Spinal cord (tissue), 10 donors: ENCODE measurements at places on chromosomes 13 and 19. TPM values are rescaled to one million over a fixed set of nuclear protein-coding genes. Genes with fewer than 3 reads are reported as not detected.
A peak's percentile ranks its signal among the peaks of the same experiment; 100 is the strongest.

The CEACAM3 gene
- total RNA-seq: not detected

The LRRC4B gene
- 30.4 TPM for total RNA-seq

The TEX30 gene
- total RNA-seq: 13.5 TPM

DNA sequence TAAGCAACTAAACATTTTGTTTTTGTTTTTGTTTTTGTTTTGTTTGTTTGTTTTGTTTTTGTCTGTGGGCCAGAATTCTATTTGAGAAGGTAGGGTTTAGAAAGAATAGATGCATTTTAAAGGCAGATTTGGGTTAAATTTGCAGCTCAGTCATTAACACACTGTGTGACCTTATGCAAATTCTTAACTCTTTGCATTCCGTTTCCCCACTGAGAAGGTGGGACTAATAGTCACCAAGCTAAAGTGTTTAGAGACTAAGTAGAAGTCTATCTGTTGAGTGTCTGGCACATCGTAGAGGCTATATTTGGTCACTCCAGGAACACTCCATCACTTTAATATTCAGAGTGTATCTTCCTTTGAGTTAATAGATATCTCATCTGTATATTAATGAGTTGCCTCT lies 87.1 kb downstream of the CCNA1 start:
- DNase-seq: no peak
- H3K4me1 ChIP-seq: no peaks in the 10 kb centered on the region
- no peaks in the 10 kb centered on the region for H3K36me3 ChIP-seq
- no peaks in the 10 kb centered on the region for H3K27me3 ChIP-seq

DNA sequence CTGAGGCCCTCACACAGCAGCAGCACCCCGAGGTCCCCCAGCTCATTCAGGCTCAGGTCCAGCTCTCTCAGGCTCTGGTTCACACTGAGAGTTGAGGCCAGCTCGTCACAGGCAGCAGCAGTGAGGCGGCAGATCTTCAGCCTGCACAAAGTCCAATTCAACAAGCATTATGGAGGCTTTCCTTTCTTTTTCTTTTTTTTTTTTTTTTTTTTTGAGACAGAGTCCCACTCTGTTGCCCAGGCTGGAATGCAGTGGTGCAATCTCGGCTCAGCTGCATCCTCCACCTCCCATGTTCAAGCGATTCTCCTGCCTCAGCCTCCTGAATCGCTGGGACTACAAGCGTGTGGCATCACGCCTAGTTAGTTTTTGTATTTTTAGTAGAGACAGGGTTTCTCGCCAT lies 22.9 kb downstream of the NLRP12 start:
- no peaks in the 10 kb centered on the region for H3K4me1 ChIP-seq
- H3K27me3 ChIP-seq: no peaks in the 10 kb centered on the region
- no peak for DNase-seq

The APOC4 gene
- total RNA-seq: not detected

DNA sequence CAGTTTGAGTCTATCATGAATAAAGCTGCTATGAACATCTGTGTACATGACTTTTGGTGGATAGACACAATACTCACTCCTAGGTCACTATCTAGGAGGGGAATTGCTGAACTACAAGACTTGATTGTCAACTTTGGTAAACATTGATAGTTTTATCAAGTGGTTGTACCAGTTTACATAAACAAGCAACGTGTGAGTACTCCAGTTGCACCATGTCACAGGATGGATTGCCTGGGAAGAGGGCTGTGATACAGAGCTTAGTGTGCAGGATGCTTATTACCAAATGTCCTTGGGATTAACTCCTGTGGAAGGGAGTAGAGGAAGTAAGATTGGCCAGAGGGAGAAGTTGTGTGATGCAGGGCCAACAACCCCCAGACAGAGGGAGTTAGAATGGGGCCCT lies 37.7 kb downstream of the RAP2A start:
- H3K27ac ChIP-seq: no peak overlapping the region
- no peaks in the 10 kb centered on the region for H3K36me3 ChIP-seq
- no peak for DNase-seq
- no peak overlapping the region for H3K4me3 ChIP-seq

- peaks cover 2% of the 10 kb centered on the region for H3K36me3 ChIP-seq
- no peaks in the 10 kb centered on the region for H3K4me1 ChIP-seq
- H3K27me3 ChIP-seq: no peaks in the 10 kb centered on the region
- no peak for DNase-seq
Measured at GRCh38 chr19:38448225-38448624, 14.7 kb downstream of the RYR1 start.

- no peaks in the 10 kb centered on the region for H3K36me3 ChIP-seq
- DNase-seq: no peak
- H3K27me3 ChIP-seq: peaks cover 23% of the 10 kb centered on the region
Measured at GRCh38 chr19:51064534-51065220, at the start of gene KLK13. KLK13 (minus strand) TSS chr19:51065092; CDS start chr19:51065067, 25 bp downstream.

DNA sequence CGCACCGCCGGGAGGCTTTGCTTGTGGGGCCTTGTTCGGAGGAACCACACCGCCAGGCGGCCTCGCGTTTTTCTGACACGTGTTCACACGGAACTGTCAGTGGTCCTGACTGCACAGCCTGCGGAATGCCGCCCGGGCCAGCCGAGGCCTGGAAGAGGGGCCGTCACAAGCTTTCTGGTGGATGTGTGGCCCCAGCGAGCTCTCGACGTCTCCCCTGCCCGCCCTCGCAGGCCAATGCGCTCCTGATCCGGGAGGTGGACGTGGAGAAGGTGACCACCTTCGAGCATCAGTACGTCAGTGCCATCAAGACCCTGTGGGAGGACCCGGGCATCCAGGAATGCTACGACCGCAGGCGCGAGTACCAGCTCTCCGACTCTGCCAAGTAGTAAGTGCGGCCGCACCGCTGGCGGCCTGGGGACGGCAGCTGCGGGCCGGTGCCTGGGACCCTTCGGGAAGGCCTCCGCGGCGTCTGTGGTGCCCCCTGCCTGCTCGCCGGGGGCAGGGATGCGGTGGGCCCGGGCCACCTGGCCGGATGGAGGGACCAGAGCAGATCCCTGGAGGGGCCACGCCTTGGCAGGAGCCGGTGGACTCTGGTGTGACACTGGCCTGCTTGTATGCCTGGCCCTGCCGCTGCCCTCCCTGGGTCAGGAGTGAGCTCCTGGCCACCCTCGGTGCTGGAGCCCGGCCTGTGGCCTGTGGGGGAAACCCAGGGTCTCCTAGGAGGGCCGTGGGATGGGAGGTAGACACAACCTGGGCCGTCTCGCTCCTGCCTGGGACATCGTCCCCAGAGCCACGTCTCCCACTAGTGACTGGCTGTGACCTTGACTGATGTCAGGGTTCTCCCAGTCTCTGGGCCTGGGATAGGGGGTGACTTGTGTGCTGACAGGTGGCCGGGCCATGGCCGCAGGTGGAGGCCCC lies 19.2 kb downstream of the GNA11 start:
- no peak overlapping the region for H3K4me3 ChIP-seq
- DNase-seq: no peak
- peaks cover 92% of the 10 kb centered on the region for H3K36me3 ChIP-seq
- no peaks in the 10 kb centered on the region for H3K27me3 ChIP-seq

The TYROBP gene
- 34.1 TPM for total RNA-seq

GRCh38 chr19:18340990-18341868 lies 831 bp downstream of the PGPEP1 start:
- no peaks in the 10 kb centered on the region for H3K27me3 ChIP-seq
- DNase-seq: no peak
- H3K4me1 ChIP-seq: peaks cover 34% of the 10 kb centered on the region
- peaks cover 9% of the 10 kb centered on the region for H3K36me3 ChIP-seq

DNA sequence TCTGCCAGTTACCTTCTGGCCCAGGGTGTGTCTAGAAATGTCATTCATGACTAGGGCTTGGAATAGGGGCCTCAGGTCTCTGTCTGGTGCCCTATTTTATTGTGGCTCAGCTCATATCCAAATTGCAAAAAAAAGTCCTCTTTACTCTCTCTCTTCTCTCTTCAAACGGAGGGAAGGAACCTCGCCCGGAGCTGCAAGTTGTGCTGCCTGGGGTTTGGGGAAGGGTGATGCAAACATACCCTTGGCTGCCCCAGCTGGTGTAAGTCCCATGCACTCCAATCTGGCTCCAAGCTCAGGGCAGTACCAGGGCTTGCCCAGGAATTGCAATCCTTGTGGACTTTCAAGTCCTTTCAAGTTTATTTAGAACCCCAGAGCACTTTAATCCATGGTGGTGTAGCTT lies 549.6 kb downstream of the PCDH17 start:
- H3K36me3 ChIP-seq: no peaks in the 10 kb centered on the region
- no peak overlapping the region for H3K4me3 ChIP-seq
- no peaks in the 10 kb centered on the region for H3K4me1 ChIP-seq
- no peak for DNase-seq

GRCh38 chr13:95570016-95570415 lies 17.5 kb downstream of the CLDN10 start:
- H3K27ac ChIP-seq: no peak overlapping the region
- no peaks in the 10 kb centered on the region for H3K4me1 ChIP-seq
- no peak overlapping the region for H3K4me3 ChIP-seq

- H3K27ac ChIP-seq: no peak overlapping the region
- no peaks in the 10 kb centered on the region for H3K36me3 ChIP-seq
- no peak overlapping the region for H3K4me3 ChIP-seq
- H3K27me3 ChIP-seq: no peaks in the 10 kb centered on the region
- no peaks in the 10 kb centered on the region for H3K4me1 ChIP-seq
- no peak for DNase-seq
Measured at GRCh38 chr19:35476149-35476548, 14.1 kb downstream of the KRTDAP start.

DNA sequence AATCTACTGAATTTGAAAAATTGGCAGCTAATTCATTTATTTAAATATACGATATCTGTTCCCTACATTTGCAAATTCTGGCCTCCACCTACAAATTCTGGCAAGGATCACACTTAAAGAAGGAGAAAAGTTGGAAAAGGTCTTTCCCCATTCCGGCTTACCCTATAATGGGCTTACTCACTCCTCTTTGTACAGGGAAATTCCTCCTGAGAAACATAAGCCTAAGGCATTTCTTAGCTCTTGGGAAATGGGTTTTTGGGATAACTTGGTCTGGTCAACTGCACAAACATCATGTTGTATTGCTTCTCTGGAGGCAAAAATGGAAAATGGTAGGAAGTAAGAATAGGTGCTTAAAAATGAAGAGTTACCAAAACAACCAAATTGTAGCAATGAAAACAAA lies 25.5 kb downstream of the KCTD12 start:
- no peak overlapping the region for H3K27ac ChIP-seq
- H3K4me3 ChIP-seq: no peak overlapping the region
- no peaks in the 10 kb centered on the region for H3K27me3 ChIP-seq
- H3K36me3 ChIP-seq: no peaks in the 10 kb centered on the region

- H3K27ac ChIP-seq: no peak overlapping the region
- H3K4me3 ChIP-seq: no peak overlapping the region
- H3K36me3 ChIP-seq: peaks cover 76% of the 10 kb centered on the region
Measured at GRCh38 chr19:18141031-18141430, 11.9 kb upstream of the PIK3R2 start.

DNA sequence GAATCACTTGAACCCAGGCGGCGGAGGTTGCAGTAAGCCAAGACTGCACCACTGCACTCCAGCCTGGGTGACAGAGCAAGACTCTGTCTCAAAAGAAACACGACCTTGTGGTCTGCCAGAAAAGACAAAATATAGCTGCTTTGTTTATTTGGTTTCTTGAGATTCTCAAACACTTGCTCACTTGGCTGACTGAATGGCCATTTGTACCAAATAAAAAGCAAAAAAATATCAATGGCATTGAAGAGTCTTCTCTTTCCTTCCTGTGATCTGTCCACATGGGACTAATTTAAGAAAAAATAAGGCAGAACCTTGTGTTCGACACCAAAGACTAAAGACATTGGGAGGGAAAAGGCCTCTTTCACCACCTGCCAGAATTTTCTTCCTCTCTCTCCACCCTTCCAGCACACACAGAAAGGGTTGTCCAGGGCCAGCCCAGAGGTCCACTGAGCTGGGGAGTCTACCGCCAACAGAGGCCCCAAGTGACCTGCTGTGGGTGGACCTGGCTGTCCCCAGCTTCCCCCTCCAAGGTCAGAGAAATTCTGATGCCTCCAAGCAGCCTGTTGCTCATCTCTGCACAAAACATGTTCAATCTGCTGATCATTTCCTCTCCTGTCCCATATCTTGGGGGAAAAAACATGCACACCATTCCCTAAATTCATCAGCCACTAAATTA lies 5.9 kb downstream of the BRME1 start:
- H3K4me3 ChIP-seq: no peak overlapping the region
- H3K27ac ChIP-seq: peak overlapping the region; percentile 6
- peaks cover under 1% of the 10 kb centered on the region for H3K4me1 ChIP-seq
- no peak for DNase-seq
- H3K27me3 ChIP-seq: no peaks in the 10 kb centered on the region

DNA sequence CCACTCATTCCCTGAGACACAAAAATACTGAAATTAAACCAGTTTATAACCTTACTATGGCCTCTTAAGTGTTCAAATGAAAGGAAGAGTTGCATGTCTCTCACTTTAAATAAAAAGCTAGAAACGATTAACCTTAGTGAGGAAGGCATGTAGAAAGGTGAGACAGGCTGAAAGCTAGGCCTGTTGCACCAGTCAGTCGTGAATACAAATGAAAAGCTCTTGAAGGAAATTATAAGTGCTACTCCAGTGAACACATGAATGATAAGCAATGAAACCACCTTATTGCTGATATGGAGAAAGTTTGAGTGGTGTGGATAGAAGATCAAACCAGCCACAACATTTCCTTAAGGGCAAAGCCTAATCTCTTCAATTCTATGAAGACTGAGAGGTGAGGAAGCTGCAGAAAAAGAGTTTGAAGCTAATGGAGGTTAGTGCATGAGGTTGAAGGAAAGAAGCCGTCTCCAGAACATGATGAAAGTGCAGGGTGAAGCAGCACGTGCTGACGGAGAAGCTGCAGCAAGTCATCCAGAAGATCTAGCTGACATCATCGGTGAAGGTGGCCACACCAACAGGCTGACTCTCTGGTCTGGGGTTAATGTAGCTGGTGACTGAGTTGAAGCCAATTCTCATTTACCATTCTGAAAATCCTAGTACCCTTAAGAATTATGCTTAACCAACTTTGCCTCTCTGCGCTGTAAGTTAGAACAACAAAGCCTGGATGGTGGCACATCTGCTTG lies 94.5 kb upstream of the TEX29 start:
- H3K4me1 ChIP-seq: peaks cover 12% of the 10 kb centered on the region
- no peak for DNase-seq
- H3K27ac ChIP-seq: no peak overlapping the region

DNA sequence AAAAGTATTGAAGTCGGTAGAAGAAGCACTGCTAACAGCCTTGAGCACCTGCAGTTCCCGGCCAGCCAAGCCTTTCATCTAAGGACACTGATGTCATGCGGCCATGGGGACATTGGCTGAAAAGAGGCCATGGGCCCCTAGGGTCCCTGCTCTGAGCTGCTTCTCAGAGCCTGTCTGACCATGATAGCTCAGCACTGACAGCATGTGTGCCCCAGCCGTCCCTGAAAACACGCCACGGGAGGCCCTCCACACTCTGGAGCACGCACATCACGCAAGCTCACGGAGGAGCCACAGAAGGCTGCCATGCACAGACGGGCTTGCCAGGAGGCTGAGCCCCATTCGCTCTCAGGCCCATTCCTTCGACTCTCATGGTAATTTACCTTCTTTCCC lies 51.8 kb downstream of the MLLT1 start:
- no peaks in the 10 kb centered on the region for H3K27me3 ChIP-seq
- H3K27ac ChIP-seq: peak overlapping the region; percentile 78
- H3K4me1 ChIP-seq: peaks cover 64% of the 10 kb centered on the region
- H3K4me3 ChIP-seq: no peak overlapping the region
